ENCODE measurements at places on chromosomes 6 and 20.

- peak; percentile 46 for ATAC-seq
Observed at GRCh38 chr6:89368107-89368506, 15.6 kb upstream of the UBE2J1 start.

DNA sequence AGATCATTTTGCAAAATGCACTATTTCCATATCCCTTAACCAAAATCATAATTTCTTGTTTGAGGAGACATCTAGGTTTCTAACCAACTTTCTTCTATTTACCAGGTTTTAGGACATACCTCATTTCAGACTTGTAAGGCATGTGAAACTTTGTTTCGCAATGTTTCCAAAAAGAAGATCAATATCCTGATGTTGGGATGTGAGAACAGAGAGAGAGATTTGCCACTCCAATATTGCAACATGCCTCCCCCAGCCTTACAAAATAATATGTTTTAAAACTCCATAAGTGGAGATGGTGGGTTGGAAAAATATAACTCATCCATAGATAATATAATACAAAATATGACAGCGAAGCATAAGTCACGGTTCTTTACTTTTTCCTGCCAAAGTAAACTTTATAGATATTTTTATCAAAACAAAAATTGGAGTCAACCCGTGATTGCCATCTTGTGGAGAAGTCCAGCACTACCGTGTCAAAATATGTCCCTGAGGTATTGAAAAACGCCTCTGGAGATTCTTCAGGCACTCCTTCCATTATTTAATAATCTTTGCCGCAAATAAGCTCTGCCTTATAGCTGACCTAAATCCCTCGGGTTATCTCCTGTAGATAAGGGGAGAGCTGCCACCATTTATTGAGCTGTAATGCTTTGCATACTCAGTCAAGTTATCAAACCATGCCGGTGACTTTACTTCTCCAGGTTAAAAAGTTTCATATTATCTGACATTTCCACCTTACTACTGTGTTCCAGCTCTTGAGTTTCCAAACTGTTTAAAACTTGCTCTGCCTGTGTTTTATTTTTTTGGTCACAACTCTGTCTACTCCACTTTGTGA is 534.2 kb downstream of the HACE1 start:
- ATAC-seq = no peak

DNA sequence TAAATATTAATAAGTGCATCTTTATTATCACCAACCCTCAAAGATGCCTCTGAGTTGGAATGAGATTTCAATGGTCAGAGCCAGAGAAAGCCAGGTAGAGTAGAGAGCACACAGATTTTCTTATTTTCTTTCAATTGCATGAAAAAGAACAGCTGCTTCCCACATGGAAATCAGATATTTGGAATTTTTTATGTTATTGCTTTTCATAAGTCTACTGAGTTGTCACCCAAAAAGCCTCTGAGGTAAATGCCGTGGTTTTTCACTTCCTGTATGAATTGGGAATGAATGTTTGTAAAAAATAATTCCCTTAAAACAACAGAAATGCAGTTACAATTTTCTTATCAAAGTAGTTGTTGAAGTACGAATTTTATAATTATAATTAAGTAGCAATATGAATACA is 563.1 kb downstream of the RFPL4B start:
- ATAC-seq = no peak

DNA sequence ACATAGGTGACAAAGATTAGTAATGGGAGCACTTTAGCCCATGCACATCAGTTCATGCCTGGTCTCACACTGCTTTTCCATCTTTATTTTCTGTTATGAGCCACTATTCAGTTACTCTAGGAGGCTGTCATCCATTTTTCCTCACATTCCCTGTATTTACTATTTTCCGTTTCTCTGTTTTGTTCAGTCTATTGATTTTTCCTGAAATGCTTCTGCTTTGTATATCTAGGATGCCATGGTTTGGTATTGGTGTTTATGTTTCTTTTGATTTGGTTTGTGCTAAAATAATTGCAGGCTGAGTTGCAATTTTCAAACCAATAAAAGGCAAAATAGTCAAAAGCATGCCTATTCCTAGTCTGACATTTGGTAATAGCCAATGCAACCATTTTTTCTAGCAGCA is 28.9 kb upstream of the ZNF292 start:
- no peak for ATAC-seq

GRCh38 chr6:109623288-109623687 is 67.7 kb downstream of the AK9 start:
- ATAC-seq = no peak

DNA sequence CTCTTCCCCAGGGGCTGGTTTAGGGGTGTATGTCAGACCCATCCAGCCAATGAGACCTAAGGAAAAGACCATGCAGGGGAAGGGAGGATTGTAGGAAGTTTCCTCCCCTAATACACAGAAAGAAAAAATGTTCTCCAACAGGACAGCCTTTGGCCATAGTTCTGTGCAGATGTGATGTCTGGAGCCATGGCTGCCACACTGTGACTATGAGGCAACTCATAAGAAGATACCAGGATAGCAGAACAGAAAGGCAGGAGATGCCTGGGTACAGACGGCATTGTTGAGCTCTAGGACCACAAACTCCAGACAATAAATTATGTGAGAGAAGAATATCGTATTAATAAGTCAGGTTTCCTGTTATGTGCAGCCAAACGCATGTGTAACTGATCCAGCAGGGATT is 156.7 kb downstream of the PREX1 start:
- no peak for ATAC-seq

GRCh38 chr20:54197621-54198604 is 10.0 kb upstream of the PFDN4 start:
- ATAC-seq = no peak

- no peak for ATAC-seq
Observed at GRCh38 chr6:34723203-34723602, 26.6 kb upstream of the ILRUN start.

DNA sequence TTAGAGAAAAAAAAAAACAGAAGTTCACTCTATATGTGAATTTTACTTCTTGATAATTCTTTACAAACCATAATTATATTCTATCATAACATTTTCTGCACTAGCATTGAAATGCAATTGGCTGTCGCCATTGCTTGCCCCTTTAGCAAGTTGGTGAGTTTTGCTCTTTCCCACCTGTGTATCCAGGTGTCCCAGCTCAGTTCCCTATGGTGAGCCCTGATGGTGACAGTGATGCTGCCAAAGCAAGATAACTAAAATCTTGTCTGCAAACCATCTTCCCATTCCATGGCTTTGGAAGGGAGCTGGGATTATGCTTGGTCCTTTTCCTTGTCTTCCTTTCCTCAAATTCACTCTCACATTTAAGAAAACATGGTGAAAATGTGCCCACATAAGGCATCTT is 429.6 kb downstream of the NKAIN2 start:
- no peak for ATAC-seq

DNA sequence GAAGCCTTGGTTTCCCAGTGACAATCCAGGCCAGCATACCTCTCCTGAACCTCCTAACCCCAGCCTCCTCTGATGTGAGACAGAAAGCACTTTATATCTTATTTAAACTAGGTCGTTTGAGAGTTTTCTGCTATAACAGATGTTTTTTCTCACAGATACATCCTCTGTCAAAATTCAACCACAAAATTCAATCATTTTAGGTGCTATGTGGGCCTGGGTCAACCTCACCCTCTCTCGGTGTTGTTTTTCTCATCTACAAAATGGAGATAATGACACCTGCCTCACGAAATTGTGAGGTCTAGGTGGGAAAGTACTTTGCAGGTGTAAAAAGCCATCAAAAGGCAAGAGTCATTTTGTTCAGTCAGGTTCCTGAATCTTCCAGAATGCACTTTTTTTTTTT is 46.2 kb upstream of the NFATC2 start:
- ATAC-seq = no peak

GRCh38 chr20:38173237-38174156 is 8.4 kb upstream of the TGM2 start:
- ATAC-seq = no peak

DNA sequence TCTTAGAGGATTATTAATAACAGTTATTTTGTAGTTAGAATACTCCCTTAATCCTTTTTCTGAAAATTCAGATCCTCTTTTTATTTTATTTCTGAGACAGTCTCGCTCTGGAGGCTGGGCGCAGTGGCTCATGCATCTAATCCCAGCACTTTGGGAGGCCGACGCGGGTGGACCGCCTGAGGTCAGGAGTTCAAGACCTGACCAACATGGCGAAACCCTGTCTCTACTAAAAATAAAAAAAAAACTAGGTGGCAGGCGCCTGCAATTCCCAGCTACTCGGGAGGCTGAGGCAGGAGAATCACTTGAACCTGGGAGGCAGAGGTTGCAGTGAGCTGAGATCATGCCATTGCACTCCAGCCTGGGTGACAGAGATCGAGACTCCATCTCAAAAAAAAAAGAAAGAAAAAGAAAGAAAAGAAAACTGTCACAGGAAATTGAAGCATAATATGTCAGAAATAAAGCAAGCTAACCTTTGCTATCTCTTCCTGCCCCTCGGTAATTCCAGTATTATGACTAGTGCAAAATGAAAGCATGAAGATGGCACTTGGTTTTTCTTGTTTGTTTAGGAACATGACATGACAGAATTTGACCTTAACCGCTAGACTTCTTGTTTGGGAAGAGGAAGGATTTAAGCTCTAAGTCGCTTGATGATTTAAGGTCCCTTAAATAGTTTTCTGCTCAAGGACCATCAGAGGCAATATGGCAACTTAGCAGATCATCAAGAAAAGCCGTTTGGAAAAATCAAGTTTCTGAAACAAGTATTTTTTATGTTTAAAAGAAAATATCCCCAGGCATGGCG is 1.8 kb upstream of the RBM39 start:
- ATAC-seq = no peak

- no peak for ATAC-seq
Observed at GRCh38 chr6:35363293-35363750, 21.0 kb downstream of the PPARD start.

GRCh38 chr20:6811262-6812035 is 44.0 kb downstream of the BMP2 start:
- no peak for ATAC-seq

GRCh38 chr20:50048420-50049166 is 64.4 kb downstream of the UBE2V1 start:
- ATAC-seq = peak; percentile 77

DNA sequence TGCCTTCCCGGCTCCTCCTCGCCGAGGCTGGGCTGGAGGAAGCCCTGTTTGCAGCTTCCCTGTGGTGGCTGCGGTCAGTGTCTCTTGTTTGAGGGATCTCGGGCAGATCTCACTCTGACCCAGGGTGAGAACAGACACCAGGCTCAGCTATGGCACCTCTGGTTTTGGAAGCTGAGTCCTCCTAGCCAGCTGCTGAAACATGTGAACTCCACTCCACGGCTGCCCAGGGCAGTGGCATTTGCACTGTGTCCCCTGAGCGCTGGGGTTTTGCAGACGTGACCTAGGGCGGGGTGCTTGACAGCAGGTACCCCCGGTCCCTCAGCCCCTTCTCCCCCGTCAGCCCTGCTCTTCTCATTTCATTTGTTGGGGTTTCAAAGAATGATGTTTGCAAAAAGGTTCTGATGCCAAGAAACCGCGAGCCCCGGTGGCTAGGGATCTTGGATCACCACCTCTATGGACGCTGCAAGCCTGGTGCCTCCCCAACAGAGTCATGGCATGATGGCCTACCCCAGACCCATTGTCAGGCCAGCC is 55.0 kb upstream of the DACT2 start:
- ATAC-seq = no peak

- no peak for ATAC-seq
Observed at GRCh38 chr6:132790450-132790849, 8.0 kb downstream of the SLC18B1 start.

- no peak for ATAC-seq
Observed at GRCh38 chr6:15804164-15805154, 141.6 kb upstream of the DTNBP1 start.

DNA sequence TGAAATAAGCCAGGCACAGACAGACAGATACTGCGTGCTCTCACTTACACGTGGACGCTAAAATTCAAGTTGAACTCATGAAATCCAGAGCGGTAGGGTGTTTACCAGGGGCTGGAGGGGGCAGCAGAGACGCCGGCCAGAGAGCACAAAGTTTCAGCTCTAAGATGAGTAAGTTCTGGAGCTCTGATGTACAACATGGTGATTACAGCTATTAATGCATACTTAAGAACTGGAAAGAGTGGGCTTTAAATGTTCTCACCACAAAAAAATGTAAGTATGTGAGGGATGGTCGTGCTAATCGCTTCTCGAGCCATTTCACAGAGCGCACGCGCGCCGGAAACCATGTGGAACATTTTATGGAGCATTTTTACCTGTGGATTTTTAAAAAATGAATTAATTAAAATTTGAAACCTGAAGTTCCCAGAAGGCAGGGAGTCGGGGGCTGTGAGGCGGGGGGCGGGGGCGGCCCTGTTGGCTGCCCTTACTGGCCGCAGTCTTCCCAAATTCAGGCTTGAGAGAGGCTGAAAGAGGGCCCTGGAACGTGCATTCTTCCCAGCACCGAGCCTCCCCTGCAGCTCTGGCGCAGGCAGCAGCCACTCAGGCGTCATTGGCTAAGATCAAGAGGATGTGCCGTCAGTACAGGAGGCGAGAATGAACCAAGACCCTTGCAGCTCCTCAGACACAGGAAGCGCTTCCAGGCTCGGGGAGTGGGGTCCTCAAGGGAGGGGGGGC is 8.5 kb upstream of the SLCO4A1 start:
- ATAC-seq = no peak

- peak; percentile 94 for ATAC-seq
Observed at GRCh38 chr6:149642829-149643580, 5.5 kb downstream of the KATNA1 start.
